HT-29 (cell line): ENCODE measurements at places on chromosomes 7 and 10.

DNA sequence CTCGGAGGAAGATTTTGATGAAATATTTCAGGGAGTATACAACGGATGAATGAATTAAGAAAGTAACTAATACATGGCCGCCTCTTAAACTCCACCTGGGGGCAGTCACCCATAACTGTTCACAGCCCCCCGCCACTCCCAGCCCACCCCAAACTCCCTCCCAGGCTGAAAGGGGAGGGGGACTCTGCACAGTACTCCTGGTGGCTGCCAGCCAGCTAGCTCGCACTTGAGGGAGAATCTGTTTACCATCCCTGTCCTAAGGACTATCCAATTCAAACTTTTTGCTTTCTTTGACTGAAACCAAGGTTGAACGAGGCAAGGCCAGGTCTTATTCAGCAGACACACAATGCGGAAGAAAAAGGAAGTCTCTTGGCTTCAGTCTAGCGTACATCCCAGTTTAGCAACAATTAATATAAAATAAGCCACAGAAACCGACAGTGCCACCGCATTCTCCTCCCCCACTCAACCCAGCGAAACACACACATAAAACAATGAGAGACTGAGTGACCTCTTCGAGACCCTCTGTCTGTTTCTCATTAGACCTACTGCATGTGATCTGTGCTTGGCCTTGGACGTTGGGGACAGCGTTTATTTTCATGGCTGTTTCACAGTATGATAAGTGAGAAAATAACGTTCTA is 219.5 kb downstream of the GLI3 start:
- no peak for DNase-seq

DNA sequence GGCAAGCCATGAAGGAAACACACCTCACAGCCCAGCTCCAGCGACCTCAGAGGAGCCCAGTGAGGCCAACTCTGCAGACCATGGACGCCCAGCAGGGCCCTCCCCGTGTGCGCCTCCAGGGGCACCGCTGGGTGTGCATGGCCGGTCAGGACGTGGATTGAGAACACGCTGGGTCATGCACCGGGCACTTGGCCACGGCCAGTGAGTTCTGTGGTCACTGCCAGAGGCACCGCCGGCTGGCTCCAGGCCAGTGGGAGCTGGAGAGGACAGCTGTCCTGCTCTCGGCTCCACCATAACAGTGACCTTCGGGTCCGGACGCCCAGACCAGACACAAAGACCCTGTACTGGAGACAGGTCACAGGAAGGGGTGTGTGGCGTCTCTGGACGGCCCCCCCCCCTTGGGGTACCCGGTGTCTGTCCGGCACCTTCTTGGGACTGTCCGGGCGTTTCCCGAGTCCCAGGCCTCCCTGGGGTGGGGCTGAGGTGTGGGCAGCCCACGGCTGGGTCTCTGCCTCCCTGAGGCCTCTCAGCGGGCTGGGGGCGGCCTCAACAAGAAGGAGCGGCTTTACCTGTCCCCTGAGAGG is 50.4 kb upstream of the NKX6-2 start:
- DNase-seq, result no peak

- DNase-seq, result no peak
Observed at GRCh38 chr7:86411814-86412213, 231.9 kb upstream of the GRM3 start.

- peak; percentile 44 for DNase-seq
Observed at GRCh38 chr7:44348300-44348699, 22.9 kb upstream of the CAMK2B start.

- no peak for DNase-seq
Observed at GRCh38 chr10:88996927-88997326, 6.3 kb downstream of the FAS start.

- no peak for DNase-seq
Observed at GRCh38 chr7:135938563-135938962, 38.6 kb downstream of the MTPN start.

- DNase-seq, result no peak
Observed at GRCh38 chr10:89690027-89690426, 11.4 kb upstream of the KIF20B start.

- DNase-seq, result peak; percentile 67
Observed at GRCh38 chr7:22445140-22445743, 54.7 kb downstream of the STEAP1B start.

GRCh38 chr10:124745673-124746072 is 1.5 kb upstream of the FAM53B start:
- peak; percentile 79 for DNase-seq

DNA sequence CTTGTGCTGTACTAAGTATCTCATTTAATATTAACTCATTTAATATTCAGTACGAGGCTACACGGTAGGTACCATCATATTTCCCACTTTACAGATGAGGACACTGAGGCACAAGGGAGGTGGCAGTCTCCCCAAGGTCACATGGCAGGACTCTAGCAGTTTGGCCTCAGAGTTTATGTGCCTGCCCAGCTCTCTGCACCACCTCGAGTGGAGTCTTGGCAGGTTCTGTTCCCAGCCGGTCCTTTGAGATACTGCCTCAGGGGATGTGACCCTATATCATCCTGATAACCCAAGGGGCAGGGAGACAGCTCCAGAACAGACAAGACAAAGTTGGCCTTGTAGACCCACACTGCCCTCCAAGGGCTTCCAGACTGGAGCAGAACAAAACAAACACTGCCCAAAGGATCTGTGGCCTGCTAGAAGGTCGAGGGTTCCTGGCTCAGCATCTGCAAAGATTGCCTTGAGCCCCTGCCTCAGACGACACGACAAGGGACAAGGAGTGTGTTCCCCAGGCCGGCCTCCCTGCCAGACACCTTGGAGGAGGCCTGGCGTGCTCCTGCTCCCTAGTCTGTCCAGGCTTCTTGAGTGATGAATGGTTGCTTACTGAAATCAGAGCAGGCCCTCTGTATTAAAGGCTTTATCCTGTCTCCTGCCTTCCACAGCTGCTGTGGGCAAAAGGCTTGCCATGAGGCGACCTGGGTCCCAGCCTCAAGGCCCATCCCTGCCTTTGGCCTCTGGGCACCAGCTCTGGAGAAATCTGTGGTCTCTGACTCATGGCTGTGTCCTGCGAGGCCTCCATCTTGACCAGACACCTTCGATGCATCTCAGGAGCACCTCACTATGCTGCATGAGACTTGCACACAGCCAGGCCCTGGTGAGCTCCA is 3.9 kb upstream of the PWWP2B start:
- DNase-seq, result no peak

DNA sequence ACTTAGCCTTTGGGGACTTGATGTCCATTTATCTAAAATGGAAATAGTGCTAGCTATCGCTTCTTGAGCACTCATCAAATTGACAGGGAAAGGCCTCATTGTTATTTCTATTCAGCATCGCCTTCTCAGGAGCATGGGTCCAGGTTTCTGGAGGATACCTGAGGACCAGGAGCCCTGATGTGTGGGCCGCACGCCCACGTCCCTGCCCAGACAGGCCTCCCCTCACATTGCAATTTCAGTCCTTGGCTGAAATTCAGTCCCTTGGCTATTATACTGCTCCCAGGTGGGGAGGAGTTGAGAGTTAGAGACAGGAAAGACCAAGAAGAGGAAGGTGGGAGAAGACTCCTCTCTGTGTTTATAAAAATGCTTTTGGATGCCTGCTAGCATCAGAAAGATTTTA is 38.9 kb downstream of the GPRIN2 start:
- DNase-seq, result no peak

- DNase-seq, result no peak
Observed at GRCh38 chr10:5978230-5978489, 817 bp upstream of the IL15RA start.

DNA sequence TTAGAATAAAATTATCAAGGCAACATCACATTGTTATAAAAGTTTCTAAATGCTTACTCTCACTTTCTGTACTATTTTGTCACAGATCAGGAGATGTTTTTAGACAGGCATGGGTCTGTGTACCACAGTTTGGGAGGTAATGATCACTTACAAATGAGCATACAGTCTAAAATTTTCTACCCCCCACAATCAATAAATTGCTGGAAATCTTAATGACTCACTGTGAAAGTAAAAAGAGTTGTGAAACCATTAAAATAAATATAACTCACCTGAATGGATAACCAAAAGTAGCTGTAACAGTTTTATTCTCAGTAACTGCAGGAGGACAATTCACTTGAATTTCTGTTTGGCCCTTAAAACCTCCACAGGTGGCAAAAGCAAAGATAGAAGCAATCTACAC is 13.2 kb downstream of the SYPL1 start:
- DNase-seq, result no peak
